ENCODE measurements at places on chromosomes 12 and 14. TPM values are rescaled to one million over a fixed set of nuclear protein-coding genes. Genes with fewer than 3 reads are reported as not detected.

Gene CAPZA3
- total RNA-seq, result not detected

Gene NRDE2
- 20.3 TPM for total RNA-seq

Gene C12orf43
- 11.5 TPM for total RNA-seq

Gene CBLN3
- total RNA-seq, result 9.5 TPM

Gene USP44
- total RNA-seq, result 1.5 TPM

Gene GPR162
- not detected for total RNA-seq

Gene HOXC10
- not detected for total RNA-seq

Gene FKBP3
- total RNA-seq, result 57.7 TPM

Data from activated CD4-positive, alpha-beta memory T cell treated with anti-CD3 and anti-CD28 coated beads, Interleukin-2, amount 10 ng/mL, durations not matched to agents 7 days and 5 days (primary cell).